ENCODE measurements at places on chromosomes 13 and 19.
A peak's percentile ranks its signal among the peaks of the same experiment; 100 is the strongest.

DNA sequence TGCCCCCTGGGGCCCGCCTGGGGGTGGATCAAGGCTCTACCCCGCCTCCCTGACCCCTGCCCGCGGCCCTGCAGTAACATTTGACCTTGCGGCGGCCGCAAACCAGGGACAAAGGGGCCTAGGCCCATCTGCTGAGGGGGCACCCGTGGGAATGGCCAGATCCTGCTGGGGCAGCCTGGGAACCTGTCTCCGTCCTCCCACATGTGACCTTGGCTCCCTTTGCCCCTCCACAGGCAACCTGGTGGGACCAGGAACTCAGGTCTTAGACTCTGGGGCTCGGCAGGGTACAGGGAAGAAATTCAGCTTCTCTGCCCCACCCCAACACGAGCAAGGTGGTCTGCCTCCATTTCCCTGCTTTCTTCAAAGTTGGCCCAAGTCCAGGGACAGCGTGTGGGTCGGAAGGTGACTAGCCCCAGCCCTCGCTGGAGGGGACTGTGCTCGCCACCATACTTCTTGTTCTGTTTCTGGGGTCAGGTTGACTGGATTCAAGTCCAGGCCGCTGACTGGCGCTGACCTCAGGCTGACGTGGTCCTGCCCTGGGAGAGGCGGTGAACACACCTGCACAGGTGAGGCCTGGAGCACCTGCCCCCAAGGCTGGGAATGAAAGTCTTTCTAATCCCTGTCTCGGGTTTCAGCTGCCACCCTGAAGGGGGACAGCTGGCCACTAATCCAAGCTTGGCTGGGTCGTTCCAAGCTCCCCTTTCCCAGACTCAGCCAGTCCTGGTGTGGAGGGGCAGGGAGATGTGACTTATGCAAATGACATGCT lies 2.5 kb upstream of the NR2F6 start:
- no peak for DNase-seq

DNA sequence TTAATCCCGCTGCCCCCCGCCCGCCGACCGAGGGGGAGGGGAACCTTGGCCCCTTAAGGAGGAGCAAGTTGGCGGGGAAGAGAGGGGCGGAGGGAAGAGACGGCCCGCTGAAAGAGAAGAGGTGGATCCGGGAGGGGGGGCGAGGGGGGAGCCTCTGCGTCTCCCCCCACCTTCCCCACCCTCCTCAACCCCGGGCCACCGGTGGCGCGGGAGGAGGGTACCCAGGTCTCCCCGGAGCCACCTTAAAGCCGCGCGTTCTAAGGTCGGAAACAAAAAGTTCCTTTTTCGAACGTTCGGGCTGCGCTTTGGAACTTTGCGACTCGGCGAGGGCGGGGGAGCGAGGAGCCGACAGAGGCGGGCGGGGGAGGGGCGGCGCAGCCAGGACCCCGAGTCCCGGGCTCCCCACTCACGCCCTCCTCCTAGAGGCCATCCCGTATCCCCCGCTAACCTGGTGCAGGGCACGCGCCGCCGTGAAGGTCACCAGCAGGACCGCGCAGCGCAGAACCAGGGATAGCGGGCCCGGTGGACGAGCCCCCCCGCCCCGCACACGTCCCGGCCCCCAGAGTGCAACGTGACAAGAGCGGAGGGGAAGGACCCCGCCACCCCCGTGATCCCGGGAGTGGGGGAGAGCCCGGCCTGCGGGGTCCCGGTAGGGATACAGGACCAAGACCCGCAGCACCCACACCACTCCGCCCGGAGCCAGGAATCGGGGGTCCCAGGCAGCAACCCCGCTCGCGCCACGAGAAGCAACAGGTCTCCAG lies 659 bp downstream of the ERF start:
- no peak for DNase-seq

GRCh38 chr13:99087954-99088491 lies 110.2 kb upstream of the DOCK9 start:
- no peak for DNase-seq

DNA sequence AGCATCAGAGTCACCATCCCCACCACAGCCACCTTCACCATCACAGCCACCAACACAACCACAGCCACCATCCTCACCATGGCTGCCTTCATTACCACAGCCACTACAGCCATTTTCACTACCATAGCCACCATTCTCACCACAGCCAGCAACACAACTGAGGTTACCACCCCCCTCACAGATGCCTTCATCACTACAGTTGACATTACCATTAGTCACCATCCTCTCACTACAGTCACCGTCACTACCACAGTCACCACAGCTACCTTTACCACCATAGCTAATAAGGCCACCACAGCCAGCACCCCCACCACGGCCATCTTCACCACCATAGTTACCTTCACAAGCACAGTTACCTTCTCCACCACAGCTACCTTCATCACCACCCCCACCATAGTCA lies 269.6 kb downstream of the DNAJC15 start:
- DNase-seq: no peak

- peak; percentile 19 for DNase-seq
Measured at GRCh38 chr19:33683881-33684537, 62.3 kb downstream of the CHST8 start.

- DNase-seq: no peak
Measured at GRCh38 chr13:51041126-51041525, 69.9 kb downstream of the C13orf42 start.

All from LNCaP clone FGC (cell line).